Activated CD4-positive, alpha-beta T cell treated with anti-CD3 and anti-CD28 coated beads for 24 hours (primary cell): ENCODE measurements at places on chromosomes 12 and 14.

GRCh38 chr12:79828924-79829323, 106.0 kb downstream of the PPP1R12A start:
- no peak for DNase-seq

DNA sequence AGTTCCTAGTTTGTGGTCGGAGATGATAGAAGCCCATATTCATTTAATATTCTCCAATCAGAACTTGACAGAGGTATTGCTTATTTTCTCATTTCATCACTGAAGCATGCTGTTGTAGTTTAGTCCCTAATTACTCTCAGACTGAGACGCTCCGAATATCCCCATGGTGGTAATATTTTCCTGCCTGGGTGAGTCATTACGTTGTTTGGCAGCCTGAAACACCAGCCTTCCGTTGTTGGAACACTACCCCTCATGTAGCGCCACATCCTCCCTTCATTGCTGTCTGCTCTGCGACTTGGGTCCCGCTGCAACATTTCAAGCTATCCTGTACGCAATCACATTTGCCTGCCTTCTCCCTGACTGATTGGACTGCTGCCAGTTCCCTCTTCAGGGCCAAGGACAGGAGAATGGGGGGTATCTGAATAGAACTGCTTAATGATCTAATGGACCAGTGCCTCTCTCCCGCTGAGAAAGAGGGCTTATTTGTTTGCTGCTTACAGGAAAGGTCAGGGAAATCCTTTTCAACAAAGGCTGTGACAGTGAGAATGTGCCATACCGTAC, 369.1 kb downstream of the NPAS3 start:
- DNase-seq, result no peak

DNA sequence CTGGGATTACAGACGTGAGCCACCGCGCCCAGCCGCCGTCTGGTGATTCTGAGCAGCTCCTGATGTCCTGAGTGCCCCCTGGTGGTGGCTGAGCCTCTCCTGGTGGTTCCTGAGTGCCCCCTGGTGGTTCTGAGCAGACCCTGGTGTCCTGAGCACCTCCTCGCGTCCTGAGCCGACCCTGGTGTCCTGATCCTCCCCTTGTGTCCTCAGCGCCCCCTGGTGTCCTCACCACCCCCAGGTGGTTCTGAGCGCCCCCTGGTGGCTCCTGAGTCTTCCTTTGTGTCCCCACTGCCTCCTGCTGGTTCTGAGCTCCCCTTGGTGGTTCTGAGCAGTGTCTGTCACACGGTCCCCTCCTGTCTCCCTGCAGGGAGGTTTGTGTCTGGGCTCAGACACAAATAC, 1304.9 kb downstream of the TMEM121 start:
- no peak for DNase-seq

DNA sequence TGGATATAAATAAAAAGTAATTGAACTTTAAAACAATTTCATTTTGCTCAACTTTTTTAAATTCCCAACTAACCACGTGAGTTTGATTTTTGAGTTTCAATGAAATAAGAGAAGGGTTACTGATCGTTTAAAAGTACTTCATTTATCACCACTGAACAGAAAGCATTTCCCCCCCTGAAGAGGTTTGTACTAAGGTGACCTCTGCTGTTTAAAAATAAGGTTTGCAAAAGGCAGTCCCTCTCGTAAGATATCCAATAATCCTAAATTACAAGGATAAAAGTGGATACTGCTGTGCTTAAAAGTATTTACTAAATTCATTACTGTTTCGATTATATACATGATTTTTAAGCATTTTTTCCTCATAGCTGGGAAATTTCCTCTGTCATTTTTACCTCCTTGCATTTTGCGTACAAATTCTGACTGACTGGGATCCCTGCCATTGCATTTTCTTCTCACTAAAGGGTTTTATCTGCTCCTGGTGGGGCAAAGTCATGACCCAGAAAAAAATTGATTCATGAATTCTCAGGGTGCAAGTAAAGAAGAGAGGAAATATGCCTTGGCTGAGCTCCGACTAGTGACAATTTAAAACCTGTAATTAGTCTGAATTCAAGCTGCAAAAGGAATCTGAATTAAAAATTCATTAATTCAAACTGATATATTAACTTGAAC, 463.8 kb downstream of the PRKD1 start:
- DNase-seq, result no peak

GRCh38 chr14:91888641-91889476, 21.5 kb upstream of the TC2N start:
- DNase-seq, result no peak

DNA sequence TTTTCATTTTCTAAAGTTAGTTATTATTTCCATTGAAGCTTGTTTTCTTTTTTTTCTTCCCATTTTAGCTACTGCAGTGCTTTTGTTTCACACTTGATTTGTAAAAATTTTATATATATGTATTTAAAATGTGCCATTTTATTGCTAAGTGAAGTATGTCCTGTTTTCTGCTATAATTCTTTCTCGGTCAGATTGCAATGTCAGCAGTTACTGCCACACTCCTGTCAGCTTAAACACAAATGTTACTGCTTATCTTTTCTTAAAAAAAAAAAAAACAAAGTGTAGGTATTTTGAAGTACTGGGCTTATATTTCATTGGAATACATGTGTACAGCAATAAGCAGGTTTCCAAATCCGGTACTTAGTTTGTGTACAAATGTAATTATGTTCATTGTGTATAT, 63.4 kb upstream of the AEBP2 start:
- no peak for DNase-seq

DNA sequence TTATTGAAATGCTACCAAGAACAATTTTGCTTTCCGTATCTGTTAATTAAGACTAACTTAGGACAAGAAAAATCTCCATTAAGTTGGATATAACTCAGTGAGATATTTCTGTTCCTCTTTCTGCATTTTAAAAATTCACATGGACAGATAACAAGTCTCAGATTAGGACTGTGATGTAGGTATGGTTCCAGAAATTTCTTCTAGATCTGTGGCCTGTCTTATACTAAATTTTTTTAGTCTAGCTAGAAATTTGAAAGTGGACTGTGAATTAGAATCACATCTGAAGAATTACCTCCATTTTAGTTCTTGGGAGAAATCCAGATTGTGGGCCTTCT, 41.6 kb downstream of the USP15 start:
- no peak for DNase-seq

- no peak for DNase-seq
These were observed 403.3 kb upstream of the PRICKLE1 start for GRCh38 chr12:42992826-42993225.

GRCh38 chr12:27383429-27384260, 51.0 kb downstream of the BMAL2 start:
- peak; percentile 46 for DNase-seq

DNA sequence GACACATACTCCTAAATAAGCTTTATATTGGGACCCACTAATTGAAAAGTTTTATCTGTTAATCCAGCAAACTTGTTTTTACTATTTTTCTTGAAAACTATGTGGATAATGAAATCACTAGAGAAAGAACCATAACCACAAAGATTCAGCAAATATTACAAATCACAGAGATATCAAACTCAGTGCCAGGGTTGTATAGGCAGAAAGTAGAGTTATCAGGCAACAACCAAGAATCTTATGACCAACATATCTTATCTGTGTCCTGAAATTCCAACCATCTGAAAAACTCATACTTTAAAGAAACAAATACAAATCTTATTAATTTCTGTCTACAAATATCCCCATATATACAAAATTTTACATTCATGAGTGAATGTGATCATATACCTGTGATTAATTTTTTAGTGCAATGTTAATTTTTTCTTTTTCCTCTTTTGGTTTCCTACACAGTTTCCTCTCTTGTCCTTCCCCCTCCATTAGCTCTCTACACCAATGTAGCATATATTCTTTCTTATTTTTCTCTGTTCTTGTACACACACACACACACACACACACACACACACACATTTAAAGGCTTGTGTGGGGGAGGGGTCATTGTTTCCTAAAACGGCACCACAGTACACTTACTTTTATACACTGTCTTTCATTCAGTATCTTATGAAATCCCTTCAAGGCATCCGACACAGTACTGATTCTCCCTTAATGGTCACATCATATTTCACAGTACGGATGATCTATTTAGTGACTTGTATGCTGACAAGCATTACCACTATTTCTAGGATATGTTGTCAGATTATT, 18.6 kb downstream of the AMN1 start:
- DNase-seq, result no peak

DNA sequence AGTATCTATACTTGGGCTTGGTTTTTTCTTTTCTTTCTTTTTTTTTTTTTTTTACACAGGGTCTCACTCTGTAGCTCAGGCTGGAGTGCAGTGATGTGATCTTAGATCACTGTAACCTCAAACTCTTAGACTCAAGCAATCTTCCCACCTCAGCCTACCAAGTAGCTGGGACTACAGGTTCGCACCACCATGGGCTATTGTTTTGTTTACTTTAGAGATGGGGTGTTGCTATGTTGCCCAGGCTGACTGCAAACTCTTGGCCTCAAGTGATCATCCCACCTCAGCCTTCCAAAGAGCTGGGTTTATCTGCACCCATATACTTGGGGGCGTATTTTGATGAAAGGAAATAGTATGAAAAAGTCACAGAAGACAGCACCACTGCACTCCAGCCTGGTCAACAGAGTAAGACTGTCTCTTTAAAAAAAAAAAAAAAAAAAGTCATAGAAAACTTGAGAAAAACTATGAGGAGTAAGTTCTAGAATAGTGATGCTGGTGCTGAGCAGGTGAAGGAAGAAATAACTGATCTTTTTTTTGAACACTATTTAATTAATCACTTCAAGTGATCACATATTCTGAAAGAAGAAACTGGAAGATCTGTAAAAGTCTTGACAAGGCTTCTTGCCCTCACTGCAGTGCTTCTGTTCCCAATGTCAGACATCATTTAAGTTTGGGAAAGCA, 53.8 kb upstream of the NPFF start:
- DNase-seq, result no peak

GRCh38 chr12:120241561-120242274, 23.8 kb downstream of the PXN start:
- no peak for DNase-seq

DNA sequence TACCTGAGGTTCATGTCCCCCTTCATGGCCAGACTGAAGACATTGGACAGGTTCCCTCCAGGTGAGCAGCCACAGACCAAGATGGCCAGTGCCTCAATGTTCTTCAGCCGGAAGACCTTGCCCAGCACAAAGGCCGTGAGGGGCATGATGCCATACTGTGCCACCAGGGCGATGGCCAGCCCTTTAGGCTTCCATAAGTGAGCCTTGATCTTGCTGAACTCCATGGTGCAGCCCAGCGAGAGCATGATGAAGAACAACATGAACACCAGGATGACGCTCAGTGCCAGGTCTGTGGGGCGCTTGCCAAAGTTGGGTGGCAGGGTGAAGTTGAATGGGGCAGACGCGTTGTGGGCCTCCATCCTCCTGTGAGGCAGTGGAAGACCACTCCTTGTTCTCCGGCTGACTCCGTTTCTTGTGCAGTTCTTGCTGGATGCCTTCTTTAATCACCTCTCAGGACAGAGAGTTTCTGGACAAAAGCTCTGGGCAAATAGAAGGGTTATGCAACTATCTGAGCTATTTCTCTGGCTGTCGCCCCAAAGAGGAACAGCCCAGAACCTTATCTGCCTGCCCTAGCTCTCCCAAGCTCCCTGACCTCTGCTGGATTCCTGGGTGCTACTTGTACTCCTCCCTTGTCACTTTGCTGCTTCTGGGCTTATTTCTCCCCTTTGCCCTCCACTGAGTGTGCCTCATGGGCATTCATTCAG, at the start of gene SLC10A1:
TSS of gene SLC10A1 (minus strand) at position 445 of the 704 bp plus-strand sequence. CDS start at position 359, 86 bp downstream.
- DNase-seq, result no peak

DNA sequence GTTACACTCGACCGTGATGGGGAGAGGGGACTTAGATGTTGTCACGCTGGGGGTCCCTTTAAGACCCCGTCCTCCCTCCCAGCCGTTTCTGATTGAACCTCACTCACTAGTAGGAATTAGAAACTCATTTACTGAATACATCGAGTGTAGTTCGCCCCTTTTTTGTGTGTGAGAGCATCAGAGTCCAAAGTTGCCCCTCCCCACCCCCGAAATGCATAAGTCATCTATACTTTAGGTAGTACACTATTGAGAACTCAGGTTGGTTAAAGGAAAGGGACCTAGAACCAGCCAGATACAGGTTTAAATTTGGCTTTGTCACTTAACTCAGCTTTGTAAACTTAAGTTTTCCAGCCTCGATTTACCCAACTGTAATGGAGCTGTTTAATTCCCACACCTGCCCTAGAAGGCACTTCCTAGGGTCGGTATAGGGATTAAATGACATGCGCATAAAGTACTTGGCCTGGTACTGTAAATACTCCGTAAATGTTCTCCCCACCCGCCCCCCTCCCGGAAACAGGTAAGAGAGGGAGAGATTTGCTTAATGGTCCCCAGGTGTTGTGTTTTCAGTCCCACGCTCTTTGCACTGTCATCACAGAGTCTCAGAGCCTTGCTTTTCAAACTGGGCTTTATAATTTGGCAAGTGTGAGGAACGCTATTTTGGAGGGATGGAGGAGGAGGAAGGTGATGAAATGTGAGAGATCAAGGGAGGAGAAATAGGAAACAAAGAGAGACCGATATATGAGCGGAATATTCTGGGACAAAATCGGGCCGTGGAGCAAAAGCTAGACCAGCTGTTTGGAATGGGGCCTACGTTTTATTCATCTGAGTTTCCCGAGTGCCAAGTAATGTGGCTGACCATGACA, 897 bp downstream of the SUDS3 start:
- no peak for DNase-seq

GRCh38 chr12:47837190-47838171, 17.8 kb upstream of the HDAC7 start:
- DNase-seq, result no peak

DNA sequence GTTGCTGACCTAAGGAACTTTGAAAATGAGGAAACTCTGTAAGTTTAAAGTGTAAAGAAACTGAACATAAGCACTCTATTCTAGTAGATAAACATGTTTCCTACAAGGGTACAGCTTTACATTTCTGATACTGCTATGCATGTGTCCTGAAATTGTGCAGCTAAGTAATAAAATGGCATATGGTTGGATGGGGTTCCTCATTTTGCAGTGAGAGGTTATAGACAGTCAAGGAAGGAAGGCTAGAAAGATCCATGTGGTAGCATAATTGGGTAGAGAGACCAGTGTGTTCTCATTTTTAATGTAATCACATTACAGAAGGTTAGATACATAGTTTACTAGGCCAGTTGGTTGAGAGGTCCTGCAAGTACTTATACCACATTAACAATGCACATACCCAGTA, 477.0 kb downstream of the TMEM121 start:
- DNase-seq, result no peak

DNA sequence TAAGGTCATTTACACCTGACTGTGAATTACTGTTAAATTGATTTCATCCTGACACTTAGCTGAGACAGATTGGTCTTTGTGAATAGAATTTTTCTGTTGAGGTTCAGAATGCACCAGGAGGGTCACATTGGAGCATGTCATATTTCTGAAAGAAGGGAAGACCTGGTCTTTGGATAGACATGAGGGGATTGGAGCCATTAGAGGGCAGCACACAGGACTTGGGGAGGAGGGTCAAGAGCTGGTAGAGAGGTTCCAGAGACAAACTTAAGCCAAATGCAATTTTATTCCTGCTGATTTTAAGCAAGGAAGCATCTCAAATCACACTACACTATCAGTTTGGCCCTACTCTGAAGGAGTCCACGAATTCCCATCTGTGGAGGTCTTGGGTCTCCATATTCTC, 41.1 kb downstream of the GUCY2C start:
- DNase-seq, result no peak
